ENCODE measurements at places on chromosomes 12 and 14.

- DNase-seq: no peak
Measured at GRCh38 chr14:55277972-55278740, 6.9 kb downstream of the FBXO34 start.

DNA sequence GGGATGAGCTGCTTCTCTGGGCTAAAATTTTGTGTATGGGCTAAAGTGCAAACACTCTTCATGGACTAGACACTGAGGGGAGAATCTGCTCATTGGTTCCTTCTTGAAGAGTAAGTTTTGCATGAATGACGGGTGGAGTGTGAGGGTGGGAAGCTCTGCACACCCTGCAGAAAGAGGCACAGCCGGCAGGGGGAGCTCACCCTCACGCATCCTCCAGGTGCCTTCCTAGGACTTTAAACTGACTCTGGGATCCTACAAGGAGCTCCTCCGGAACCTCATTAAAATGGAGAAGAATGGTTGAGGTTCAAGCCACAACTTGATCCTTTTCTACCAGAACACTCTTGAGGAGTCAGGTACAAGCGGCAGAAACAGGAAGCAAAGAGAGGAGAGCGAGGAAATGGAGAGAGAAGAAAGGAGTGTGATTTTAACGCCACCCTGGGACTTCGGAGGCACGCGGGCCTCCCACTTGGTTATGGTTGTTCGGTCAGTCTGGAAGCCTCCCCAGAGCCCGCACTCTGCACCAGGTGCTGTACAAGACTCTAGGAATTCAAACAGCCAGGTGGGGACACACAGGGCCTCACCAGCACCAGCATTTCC, 87.5 kb downstream of the SETD3 start:
- DNase-seq: no peak

DNA sequence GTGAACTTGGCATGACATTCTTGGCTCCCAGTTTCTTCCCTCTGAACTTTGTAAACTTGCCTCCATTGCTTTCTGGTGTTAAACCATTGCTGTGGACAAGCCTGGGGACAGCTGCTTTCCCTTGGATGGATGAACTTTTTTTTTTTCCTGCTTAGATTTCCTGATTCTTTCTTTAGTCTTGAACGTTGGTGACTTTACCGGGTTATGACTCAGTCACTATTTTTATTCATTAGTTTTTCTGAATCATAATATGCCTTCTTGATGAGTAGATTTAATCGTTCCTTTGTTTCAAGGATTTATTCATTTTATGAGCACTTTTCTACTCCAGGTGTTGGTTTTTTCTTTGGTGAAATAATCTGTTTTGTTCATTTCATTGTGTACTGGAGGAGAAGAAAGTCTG, 155.0 kb upstream of the RTL1 start:
- DNase-seq: no peak

DNA sequence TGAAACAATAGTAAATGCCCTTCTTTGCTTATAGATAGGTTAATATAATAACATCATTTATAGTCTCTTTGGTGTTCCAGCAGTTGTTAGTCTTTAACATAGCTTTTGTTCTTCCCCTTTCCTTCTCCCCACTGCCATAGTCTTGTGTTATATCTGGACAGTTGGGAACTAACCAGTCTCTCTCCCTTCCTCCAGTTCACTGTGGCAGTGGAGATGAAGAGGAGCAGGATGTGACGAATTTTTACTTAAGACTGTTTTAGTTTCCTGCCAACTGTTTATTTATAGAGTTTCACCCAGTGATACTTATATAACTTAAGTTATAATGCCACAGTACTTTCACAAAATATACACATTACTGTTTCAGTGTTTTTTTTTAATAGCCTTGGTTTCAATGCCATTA, 277.4 kb downstream of the PDZRN4 start:
- DNase-seq: no peak

GRCh38 chr14:61832783-61833182, 70.6 kb downstream of the SNAPC1 start:
- DNase-seq: no peak

GRCh38 chr12:89239534-89239933, 112.8 kb downstream of the DUSP6 start:
- DNase-seq: no peak

DNA sequence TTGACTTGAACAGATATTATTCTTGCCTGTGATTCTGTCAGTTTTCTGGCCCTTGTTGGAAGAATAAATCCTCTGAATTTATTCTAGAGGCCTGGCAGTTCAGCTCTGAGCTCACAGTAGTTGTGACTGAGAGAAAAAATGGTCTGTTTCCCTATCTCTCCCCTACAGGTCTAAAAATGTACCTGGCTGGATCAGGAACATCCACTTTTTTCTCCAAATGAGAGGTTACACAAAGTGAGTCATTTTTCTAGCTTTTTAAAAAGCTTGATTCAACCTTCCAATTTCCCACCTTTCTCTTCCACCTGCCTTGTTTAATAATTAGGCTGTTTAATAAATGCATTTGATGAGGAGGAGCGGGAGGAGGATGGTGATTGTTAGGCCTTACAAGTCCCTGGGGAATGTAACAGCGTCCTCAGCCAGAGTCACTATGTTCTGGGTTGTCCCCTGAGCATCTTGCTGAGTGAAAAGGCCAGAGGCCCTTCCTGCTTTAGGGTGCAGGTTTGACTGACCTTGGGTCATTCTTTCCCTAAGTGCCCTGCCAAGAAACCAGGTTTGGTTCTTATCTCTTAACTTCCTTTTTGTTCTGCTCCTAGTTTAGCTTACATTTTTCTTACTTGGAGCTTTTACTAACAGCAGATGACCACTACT, 91.7 kb upstream of the FUT8 start:
- DNase-seq: no peak

- DNase-seq: peak; percentile 45
Measured at GRCh38 chr12:120639771-120640721, at the start of gene CABP1. Gene CABP1, plus strand, starts transcription at chr12:120640626. Its CDS starts 60 bp downstream, at chr12:120640686.

- DNase-seq: peak; percentile 16
Measured at GRCh38 chr14:60753264-60754119, 18.9 kb downstream of the MNAT1 start.

- no peak for DNase-seq
Measured at GRCh38 chr14:61179061-61179690, 102.0 kb downstream of the TMEM30B start.

- DNase-seq: no peak
Measured at GRCh38 chr14:66069830-66070541, 416.2 kb upstream of the CCDC196 start.

GRCh38 chr12:15049461-15050153, 76.8 kb downstream of the PDE6H start:
- no peak for DNase-seq

- no peak for DNase-seq
Measured at GRCh38 chr12:44457465-44457864, 418.6 kb downstream of the NELL2 start.

DNA sequence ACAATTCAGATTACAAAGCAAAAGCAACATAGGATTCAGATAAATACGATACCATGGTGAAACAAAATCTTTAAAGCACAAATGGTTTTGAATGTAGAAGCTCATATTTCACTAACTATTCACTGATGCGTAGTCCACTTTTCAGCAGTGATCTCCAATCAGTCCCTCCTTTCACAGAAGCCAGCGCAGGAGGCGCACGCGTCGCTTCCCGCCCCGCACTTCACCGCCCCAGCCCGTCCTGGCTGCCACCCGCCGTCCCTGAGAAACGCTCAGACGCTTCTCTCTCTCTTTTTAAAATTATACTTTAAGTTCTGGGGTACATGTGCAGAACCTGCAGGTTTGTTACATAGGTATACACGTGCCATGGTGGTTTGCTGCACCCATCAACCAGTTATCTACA, 19.8 kb upstream of the CHFR start:
- no peak for DNase-seq

DNA sequence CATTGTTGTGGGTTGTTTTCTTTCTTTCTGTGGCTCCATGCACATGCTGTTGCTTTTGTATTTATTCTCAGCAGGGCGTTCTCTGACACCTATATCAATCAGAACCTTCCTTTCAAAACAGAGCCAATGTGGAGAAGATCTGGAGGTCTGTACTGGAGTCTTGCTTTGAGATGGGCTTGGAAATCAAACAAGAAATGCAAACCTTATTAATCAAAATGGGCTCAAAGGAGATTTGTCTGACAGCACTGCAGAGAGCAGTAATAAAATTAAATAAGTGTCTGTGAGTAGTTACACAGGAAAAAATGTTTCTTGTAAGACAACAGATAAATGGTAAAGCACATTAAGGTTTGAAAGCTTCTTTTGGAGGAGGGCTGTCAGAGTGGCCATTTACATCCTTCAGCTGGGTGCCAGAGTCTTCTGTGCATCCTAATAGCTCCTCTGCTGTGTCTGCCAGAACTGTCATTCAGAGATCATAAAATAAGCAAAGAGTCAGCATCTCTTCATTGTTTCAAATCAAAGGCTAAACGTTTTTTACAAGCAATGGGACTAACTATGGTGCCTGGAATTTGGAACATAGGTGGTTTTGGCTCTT, 414.3 kb downstream of the NAV3 start:
- no peak for DNase-seq

DNA sequence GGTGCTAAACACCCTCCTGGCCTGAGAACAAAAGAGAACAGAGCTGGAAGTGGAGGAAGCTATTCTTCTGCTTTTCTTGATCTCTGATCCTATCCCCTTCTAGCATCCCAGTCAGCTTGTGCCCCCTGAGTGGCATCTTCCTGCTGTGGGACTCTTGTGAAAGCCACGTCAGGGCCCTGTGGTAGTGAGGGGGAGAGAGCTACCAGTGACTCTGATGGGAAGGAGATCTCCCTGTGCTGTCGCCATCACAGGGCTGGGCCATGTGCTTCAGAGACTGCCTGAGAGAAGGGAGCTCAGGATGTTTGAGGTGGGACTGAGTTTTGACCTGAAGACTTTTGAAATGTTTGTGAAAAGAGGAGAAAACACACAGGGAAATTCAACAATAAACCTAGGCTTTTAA, 107.6 kb upstream of the FUT8 start:
- no peak for DNase-seq

DNA sequence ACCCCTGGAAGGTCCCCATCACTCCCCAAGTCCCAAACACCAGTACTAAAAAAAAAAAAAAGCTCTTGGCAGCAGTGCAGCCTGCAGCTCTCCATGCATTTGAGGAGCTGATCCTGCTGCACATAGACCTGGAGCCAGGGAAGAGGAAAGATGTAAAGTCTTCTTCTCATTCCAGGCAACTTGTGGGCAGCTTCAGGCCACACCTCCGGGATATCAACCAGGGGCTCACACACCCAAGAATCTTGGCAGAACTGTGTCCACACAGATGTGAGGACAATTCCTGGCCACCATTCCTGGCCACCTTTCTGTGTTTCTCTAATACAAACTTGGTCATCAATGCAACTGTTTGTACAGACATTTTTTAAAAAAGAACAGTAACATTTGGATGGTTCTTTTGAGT, 72.7 kb downstream of the TMEM132C start:
- DNase-seq: no peak

DNA sequence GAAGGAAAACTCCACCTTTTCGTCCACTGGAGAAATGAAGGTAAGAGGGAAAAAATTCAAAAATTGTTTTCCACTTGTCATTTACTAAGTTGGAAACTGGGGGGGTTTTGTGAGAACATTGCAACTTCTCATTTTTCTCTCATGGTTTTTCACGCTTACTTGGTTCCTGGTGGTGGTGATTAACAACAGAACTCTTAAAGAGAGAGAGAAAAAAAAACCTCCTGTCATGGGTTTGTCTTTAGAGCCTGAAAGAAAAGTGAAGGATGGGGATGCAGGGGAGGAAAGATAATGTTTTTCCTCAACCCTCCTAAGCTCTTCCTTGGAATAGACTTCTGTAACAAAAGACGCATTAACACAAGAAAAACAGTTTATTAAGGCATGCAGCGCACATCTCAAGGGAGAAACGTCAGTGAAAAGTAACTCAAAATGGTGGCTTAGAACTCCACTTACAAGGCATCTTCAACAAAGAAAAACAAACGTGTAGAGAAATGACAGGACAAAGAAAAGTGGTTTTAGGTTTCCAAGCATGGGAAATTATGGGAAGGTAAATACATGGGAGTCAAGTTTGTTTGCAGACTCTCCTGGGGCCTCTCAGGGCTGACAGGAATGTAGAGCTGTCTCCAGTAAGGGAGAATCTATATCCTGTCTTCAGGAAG, 81.9 kb upstream of the ATF7IP start:
- no peak for DNase-seq

GRCh38 chr12:88339254-88339949, 197.3 kb downstream of the TMTC3 start:
- no peak for DNase-seq

GRCh38 chr12:68290126-68290525, 36.7 kb upstream of the IL22 start:
- no peak for DNase-seq

- DNase-seq: no peak
Measured at GRCh38 chr14:94569381-94570001, 8.2 kb downstream of the SERPINA4 start.

GRCh38 chr12:98418357-98419075, 96.9 kb upstream of the TMPO start:
- no peak for DNase-seq

GRCh38 chr12:93776581-93777018, 99.4 kb downstream of the CRADD start:
- DNase-seq: no peak

GRCh38 chr12:94379479-94380113, 80.1 kb downstream of the CEP83 start:
- no peak for DNase-seq

DNA sequence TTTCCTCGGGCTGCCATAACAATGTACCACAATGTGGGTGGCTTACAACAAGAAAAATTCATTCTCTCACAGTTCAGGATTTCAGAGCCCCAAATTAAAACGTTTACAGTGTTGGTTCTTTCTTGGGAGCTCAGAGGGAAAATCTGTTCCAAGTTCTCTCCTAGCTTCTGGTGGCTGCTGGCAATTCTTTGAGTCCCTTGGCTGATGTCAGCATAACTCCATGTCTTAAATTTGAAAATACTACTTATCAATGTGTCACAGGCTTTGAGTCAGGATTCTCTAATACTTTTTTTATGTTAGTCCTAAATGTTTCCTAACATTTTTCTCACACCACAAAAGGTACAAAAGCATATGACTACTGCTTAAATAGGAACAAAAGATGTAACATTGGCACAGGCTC, 198.4 kb upstream of the ATXN7L3B start:
- no peak for DNase-seq

DNA sequence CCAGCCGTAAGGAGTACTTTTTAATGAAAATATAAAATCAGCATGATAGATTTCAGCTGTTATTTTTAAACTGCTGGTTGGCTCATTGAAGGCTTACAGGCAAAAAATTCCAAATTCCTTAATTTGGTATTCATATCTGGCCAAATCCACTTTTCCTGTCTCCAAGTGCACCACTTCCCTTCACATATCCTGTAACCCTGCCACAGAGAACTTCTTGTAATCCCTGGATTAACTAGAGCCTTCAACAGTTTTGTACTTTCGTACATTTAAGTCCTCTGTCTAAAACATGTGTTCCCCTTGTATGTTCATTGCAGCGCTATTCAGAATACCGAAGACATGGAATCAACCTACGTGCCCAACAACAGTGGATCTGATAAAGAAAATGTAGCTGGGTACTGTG, 9.6 kb downstream of the PUS7L start:
- no peak for DNase-seq

- peak; percentile 54 for DNase-seq
Measured at GRCh38 chr12:123043536-123044001, 63.1 kb downstream of the ARL6IP4 start.

- no peak for DNase-seq
Measured at GRCh38 chr14:76576047-76576741, 185.1 kb upstream of the VASH1 start.
